ENCODE measurements at places on chromosomes 13 and 19. TPM values are rescaled to one million over a fixed set of nuclear protein-coding genes. Genes with fewer than 3 reads are reported as not detected.

DNA sequence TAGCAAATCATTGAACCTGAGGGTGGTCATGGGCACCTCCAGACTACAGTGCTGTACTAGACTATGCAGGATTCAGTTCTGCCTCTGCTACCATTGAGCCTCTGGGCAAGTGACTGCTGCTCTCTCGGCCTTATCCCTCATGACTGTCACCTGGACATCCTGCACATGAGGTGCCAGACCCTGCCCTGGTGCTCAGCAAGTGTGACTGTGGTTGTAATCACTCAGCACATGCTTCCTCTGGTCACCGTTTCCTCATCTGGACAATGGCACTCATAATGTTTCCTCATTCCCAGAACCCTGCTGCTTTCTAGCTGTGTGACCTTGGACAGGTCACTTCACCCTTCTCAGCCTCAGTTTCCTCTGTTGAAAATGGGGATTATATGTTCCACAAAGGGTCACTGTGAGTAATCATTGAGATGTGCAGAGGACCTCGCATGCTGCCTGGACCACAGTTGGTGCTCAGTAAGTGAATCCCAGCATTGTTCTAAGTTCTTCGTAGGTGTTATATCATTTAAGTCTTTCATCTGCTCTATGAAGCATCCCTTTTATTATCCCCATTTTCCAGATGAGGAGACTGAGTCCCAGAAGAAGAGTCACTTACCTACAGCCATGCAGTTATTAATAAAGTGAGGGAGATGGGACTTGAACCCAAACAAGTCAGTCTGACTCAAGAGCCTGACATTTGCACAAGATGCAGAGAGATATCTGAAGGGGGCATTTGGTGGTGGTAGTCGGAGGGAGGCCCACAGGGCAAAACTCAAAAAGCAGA lies 3.2 kb downstream of the SYT3 start:
- DNase-seq: no peak

GRCh38 chr19:44051650-44052402 lies at the start of gene ZNF223:
Gene ZNF223, plus strand, starts transcription at chr19:44052036. Its CDS starts 3,141 bp downstream, at chr19:44055177.
- peak; percentile 96 for DNase-seq

GRCh38 chr19:46404055-46404752 lies 9.2 kb downstream of the CCDC8 start:
- DNase-seq: no peak

GRCh38 chr13:63351081-63351480 lies 1935.4 kb upstream of the PCDH20 start:
- no peak for DNase-seq

GRCh38 chr13:58850161-58850560 lies 1218.6 kb downstream of the PCDH17 start:
- DNase-seq: no peak

DNA sequence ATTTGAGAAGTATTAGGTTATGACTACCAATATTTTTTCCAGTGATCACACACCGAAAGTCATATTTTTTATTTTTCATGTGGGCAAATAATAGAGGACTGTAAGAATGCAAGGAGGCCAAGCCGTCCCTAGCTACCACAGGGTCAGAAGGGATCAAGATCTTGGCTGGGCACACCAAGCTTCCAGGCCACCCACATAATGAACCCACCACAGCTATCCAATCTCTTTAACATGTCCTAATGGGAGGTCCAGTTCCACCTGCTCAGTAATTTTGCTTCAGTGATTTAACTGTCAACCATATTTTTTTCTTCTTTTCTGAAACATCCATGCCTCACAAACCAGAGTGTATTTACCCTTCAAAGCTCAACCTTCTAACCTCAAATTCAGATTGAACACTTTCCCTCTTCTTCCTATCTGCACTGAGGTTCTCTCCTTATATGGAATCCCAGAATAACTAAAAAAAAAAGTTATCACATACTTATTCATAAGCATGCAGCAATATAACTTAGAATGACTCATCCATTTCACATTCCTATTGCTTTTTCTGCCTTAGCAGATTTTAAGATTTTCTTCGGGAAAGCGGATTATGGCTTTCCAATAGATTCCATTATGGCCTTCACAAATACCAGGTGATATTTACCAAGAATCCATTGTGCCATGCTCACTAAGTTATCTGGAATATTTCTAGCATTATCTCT lies 12.2 kb downstream of the ARGLU1 start:
- no peak for DNase-seq

DNA sequence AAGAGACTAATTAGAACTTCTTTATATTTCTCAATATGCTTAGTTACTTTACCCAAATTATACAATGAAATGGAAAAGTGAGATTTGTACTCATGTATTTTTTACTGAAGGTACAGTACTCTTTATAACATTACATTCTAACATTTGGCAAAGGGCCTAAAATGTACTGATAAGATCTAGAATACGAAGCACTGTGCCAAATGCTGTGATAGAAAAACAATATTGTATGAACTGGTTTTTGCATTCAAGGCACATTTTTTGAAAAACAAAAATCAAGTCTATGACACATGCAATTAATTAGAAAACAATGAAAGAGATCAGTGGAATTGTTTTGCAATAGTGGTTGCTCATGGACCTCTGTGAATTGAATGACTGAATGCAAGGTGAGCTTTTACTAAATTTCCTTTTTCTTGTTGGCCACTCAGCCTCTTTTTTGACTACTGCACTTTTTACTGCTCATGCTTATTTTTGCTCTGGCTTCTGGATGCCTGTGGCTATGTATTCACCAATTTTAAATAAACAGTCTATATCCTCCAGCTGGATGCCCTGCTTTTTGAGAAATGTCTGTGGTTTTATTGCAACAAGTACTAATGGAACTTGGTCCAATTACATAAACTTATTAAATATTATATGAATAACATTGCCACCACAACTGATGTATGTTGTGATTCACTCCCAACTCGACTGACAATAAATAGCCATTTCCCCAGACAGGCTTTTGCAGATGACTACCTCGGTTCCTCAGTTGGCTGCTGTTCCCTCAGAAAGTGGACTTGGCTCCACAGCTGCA lies 41.4 kb upstream of the OBI1 start:
- DNase-seq: no peak

DNA sequence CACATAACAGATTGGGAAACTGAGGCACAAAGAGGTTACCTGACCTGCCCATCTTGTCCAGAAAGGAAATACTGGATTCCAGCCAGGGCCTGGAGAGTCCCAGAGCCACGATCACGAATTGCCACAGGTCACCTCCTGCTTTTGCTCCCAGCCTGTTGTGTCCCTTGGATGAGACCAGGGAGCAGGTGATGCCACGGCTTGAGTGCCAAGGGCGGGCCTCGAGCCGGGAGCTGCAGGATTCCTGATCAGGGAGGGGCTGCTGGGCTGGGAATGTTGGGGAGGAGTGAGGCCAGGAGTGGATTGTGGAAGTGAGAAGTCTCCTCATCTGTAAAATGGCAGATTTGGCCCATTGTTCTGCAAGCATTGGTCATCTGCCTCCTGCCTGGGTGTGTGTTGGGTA lies 29.4 kb downstream of the DNM2 start:
- no peak for DNase-seq

- DNase-seq: no peak
These were observed 27.7 kb downstream of the GADD45B start for GRCh38 chr19:2503521-2504109.

Gene SBK2
- not detected for total RNA-seq

Gene CEACAM8
- total RNA-seq: not detected

GRCh38 chr19:16041299-16041990 lies 34.9 kb upstream of the TPM4 start:
- DNase-seq: peak; percentile 88

Gene C1QTNF9B
- not detected for total RNA-seq

- DNase-seq: no peak
These were observed 23.0 kb upstream of the ATP1A3 start for GRCh38 chr19:42017040-42017439.

DNA sequence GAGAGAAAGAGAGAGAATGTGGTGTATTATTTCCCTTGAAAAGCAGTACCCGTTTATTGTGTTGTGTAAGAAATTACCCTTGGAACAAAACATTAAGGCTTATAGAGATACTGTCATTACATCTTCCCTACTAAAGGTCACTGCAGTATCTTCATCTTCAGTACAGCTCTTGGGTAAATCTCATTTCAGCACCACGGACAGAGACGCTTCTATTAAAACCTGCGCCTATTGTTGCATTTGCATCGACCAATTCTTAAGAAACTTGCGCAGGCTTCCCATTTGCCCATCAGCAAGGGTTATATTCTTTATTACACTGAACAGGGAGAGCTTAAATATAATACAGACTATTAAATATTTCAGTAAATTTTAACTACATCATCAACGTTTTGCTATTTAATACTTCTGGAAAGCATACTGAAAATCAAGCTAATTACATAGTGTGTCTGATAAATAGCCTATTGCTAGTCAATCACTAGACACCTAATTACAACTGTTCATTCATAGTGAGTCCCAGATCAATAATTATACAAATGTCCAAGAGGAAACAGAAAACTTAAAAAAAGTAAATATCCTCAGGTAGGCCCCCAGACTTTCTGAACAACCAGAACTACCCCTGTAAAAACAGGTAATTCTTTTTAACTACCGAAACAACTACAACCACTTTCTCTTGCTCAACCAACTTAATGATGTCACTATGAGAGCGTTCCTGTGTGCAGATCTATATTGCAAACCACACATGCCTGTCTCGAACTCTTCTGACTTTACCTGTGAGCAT lies 350.6 kb downstream of the LIG4 start:
- no peak for DNase-seq

DNA sequence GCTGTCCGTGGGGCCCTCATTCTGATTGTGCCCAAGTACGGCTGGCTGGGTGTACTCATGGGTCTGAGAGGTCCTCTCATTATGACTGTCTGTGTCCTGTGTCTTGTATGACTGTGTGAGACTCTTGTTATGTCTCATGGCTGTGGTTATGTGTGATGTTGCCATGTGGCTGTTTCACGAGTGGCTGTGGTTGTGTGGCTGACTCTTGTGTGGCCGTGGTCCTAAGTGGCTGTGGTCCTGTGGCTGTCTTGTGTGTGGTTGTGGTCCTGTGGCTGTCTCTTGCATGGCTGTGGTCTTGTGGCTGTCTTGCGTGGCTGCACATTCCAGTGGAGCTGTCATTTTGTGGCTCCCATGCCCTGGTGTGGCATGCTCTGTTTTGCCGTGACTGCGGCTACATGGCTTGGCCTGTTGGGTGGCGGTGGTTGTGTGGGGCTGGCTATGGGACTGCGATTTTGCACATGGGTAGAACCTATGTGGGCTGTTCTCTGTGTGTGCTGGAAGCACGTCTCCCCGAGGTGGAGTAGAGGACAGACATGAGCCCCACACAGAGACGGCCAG lies 2.5 kb downstream of the LYL1 start:
- no peak for DNase-seq

Gene ELF1
- 81.7 TPM for total RNA-seq

Gene ZNF497
- 2.5 TPM for total RNA-seq

Gene FBN3
- 0.05 TPM for total RNA-seq

GRCh38 chr19:44747739-44748425 lies 626 bp upstream of the BCL3 start:
- DNase-seq: peak; percentile 88

Gene ZNF787
- total RNA-seq: 9.6 TPM

Gene MYH14
- total RNA-seq: 102 TPM

Gene EBI3
- total RNA-seq: 0.57 TPM

DNA sequence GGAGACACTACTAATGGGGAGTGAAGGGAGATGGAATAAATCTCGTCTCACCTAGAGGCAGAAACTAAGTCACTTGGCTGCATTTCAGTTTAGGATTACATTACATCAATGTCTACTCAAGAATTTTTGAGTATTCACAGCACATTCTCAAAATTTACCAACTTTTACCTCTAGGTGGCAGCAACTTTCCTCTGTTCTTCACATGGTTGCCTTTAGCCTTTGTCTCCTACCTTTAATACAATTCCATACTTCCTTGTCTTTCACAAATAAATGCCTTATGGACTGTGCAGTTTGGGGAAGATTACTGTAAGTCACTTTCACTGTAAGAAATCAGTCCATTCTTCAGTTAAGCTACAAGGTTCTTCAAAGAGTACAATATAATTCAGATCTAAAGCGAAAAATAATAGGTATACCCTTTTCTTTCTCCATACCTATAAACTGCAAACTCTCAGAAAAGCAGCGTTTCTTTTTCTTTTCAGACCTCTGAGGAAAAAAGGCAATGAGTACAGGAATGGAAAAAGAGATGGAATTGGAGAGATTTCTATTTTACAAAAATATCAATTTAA lies 379.4 kb downstream of the KLF12 start:
- no peak for DNase-seq

Gene MAB21L1
- total RNA-seq: 2.2 TPM

Gene PRODH2
- not detected for total RNA-seq

GRCh38 chr19:10553087-10553667 lies 9.5 kb downstream of the ATG4D start:
- DNase-seq: no peak

DNA sequence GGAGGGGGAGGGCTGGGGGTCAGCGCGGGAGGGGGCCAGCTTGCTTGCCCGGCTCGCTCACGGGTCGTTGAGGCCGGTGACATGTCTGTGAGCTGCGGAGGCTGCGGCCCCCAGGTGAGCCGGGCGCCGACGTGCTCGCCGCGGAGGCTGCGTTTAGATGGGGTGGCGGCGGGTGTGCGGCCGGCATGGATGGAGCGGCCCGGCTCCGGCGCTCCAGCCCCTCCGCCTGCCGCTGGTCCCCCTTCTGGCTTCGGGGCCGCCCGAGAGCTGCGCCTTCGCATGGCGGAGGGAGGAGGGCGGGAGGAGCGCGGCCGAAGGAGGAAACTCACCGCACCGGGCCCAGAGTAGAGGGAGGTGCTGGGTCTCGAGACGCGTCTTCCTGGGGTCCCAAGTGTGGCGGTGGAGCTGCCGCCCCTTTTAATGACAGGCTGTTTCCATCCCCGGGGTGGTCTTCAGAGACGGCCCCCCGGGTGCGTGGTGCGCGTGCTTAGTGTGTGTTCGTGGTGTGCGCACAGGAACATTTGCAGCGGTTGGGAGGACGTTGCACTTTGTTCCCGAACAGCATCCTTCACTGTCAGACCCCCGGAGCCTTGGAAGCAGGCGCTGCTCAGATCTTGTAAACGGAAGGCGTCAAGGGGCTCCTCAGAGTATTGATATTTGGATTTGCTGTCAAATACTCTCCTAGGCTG lies at the start of gene AKAP11:
Gene AKAP11, plus strand, starts transcription at position 38 of the 689 bp plus-strand sequence. CDS start 14,197 bp downstream, outside the sequence.
- peak; percentile 84 for DNase-seq

- no peak for DNase-seq
These were observed 66.6 kb downstream of the SPRYD7 start for GRCh38 chr13:49869519-49869918.

GRCh38 chr13:72427757-72428528 lies 299.5 kb downstream of the MZT1 start:
- no peak for DNase-seq
